Stimulated activated CD4-positive, alpha-beta T cell treated with anti-CD3 and anti-CD28 coated beads, Interleukin-4, amount 100 ng/mL, for 24 hours (primary cell): ENCODE measurements at places on chromosomes 12 and 14.

DNA sequence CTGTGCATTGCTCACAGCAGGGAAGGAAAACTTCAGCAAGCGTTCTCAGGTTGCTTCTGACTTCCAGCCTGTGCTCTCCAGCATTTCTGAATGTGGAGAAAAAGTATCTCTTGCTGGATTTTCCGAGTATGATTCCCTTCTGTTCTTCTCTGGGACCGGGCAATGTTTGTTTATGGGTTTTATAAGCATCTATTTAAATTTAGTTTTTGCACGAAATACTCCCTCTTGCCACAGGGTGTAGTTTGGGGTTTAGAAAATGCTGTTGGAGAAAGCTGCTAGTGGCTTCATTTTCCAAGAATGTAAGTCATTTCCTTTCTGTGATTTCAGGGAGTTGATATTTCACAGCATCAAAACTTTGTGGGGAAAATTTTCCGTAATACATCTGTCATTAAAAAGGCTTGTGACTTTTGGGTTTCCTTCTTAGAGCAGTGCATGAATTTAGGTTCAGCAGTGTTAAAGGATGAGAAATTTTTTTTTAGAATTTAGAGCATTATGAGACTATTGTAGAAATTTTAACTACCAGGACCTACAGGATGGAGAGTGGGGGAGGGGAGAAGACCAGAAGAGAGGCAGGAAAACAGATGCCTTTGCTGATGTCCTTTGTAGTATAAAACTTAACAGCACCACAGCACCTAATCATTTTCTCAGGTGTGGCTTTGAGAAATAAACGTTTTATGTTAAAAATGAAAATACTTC, 1.5 kb downstream of the FRMD6 start:
- no peak for DNase-seq

- DNase-seq: no peak
Observed at GRCh38 chr12:7068240-7068993, 7.9 kb downstream of the C1S start.

DNA sequence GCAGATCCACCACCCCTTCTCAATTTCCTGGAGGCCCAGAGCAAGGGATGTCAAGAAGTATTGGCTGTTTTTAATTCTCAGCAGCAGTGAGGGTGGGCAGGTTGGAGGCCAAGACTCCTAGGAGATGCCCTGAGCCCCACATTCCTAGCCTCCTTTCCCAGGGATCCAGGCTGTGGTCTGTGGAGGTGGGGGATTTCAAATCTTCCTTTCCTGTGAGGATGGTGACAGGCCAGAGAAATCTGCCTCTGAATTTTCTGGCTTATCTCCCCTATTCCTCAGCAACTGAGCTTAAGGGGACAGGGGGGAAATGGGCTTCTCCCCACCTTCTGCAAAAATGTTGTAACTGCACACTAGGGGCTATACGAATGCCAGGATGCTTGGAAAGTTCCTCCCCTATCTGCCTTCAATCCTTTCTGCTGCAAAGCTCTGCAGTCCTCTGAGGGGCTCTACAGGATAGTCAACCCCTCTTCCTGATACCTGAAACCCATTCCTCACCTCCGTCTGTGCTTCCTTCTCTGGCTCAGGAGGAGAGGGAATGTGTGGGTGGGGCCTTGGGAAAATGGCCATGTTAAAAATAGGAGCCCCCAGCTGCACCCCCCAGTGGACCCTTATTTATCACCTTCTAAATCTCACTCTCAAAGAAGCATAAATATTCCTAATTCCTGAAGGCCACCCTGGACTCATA, 6.6 kb downstream of the GPR84 start:
- no peak for DNase-seq

- DNase-seq: no peak
Observed at GRCh38 chr14:56648508-56649301, 69.1 kb downstream of the TMEM260 start.

DNA sequence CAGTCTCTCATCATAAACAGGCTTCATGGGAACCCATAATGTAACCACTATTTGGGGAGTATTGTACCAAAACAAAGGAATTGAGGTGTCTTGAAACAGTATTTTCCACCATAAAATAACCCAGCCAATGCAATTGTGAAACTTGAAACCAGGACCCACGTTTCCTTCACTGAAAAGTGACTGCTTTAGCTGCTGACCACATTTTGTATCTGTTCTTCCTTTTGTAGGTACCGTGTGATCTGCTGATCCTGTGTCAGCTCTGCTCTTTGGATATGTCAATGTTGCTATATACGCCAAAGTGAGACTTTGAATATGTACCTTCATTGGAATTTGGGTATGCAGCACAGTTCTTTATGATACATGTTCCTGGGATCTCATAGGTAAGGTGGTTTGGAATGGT, 95.1 kb upstream of the CNTN1 start:
- no peak for DNase-seq

DNA sequence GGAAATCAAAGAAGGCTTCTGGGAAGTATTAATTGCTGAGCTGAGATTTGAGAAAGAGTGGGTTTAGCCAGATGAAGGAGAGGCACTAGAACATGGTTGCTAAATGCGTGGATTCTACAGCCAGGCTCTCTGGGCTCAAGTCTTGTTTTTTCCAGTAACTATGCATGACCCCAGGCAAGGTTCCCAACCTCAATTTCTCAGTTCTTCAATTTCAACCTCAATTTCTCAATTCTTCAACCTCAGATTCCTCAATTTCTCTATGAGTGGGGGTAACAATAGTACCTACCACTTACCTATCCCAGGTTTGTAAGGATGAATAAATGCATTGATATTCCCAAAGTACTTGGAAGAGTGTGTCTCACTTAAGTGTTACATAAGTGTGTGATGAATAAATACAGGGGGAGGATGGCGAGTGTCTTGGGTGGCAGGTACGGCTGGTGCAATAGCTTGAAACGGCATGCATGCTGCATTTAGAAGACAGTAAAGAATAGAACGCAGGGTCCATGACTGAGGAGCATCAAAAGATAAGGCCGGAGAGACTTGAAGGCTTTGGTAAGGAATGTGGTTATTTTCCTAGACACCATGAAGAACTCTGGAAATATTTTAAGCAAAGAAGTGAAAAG, 149.1 kb upstream of the ATP2B1 start:
- no peak for DNase-seq
